ENCODE measurements at places on chromosomes 7 and 10.
A peak's percentile ranks its signal among the peaks of the same experiment; 100 is the strongest.

DNA sequence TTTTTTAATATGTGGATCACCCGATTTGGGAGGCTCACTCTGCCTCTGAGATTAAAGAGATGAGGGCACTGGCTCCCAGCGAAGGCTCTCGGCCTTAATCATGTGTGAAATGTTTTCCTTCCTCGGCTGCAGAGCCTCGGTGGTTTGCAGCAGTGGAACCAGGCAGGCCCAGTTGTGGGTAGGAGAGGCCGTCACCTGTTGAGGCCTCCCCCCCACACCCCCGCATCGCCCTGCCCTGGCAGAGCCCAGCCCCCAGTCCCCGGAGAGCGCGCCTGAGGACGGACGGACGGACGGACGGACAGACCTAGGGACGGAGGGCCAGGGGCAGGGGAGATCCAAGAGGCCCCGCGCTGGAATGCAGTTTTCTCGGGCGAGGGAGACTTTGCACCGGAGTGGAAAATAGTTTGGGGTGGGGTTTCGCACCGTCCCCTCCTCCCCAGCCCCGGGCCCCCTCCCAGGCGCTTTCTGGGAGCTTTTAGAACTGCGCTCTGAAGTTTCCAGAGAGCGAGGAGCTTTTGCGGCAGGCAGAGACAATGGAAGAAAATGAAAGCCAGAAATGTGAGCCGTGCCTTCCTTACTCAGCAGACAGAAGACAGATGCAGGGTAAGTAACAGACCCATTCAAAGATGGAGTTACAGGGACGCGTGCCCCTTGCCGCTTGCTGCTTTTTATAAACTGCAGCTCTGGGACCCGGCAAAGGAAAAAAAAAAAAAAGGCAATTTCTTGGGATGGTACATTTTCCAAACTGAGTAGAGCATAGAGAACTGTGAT lies at the start of gene KIAA1217:
KIAA1217 (plus strand) TSS at position 478 of the 771 bp plus-strand sequence; CDS start at position 534, 56 bp downstream.
- peak; percentile 59 for DNase-seq

DNA sequence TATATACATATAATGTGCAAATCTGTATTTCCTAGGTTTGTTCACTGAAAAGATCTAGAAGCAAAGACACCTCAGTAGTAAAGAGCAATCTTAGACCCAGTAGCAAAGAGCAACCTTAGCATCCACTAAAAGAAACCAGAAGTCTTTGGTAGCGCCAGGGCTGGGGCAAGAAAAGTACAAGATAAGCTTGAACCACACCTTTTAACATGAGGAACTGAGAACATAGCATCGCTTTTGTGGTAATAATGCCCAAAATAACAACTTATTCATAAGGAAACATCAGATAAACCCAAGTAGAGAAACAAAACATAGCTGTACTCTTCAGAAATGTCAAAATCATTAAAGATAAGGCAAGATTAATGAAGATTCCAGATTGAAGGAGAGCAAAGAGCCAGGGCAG lies 173.4 kb downstream of the IMMP2L start:
- no peak for DNase-seq

GRCh38 chr7:155998328-155998691 lies 186.0 kb upstream of the SHH start:
- no peak for DNase-seq

DNA sequence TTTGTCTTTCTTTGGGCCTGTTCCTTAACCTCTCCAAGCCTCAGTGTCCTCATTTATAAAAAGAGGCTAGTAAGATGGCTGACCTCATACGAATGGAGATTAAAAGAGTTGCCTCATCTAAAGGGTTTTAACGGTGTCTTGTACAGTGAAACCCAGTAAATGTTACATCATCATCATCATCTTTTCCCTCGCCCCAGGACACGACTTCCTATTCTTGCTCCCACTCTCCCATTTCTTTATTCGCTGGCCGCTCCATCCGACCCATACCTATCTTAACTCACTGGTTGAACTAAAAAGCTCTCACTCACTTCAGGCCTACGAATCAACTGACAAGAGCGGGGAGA lies 554 bp downstream of the FRA10AC1 start:
- no peak for DNase-seq

GRCh38 chr10:57338823-57339558 lies 928.7 kb downstream of the IPMK start:
- DNase-seq: no peak

DNA sequence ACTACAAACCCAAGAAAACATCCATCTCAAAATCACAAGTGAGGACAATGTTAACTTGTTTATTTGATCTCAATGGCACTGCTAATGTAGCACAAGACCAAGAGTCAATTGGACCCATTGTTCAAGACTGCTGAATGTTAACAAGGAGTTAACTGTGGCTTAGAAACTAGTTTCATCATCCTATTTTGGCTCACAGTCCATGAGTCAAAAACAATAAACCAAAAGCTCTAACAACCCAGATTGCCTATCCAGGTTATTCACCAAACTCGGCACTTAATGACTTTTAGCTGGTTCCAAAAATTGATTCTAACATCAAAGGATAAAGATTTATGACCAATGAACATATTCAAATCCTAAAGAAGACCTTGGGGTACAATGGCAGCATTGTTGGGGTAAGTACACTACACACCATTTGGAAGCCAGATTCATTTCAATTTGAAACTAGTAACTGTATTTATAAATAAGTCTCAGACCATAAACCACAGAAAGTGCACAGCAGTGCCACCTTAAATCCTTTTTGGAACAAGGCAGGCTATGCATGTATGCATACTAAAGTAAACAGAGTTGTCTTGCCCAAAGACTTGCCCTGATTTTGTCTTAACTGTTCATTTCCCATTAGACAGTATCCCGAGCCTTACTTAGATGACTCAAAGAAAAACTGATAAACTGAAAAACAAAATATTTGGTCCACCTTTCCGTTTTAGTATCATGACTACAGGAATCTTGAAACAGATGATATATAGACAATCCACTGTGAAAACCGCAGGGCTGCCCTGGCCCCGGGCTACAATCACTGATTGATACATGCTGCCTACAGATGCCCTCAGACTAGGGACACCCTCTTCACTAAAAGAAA lies 84.5 kb downstream of the SRPK2 start:
- DNase-seq: no peak

- DNase-seq: no peak
Measured at GRCh38 chr7:155166108-155166507, 96.0 kb downstream of the HTR5A start.

DNA sequence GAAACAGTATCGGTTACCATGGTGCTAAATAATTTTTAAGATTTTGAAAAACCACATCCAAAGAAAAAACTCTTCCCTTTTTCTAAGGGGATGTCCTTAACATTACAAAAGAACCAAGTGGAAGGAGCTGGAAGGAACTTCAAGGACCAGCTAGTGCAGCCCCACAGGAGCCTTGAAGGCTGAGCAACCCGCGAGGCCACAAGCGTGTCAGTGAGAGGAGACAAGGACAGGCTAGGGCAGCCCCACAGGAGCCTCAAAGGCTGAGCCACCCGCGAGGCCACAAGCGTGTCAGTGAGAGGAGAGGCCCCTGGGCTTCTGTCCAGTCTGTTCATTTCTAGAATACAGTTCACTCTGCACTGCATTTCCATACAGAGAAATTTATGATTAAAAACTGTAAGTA lies 80.1 kb upstream of the ATP6V0A4 start:
- no peak for DNase-seq

DNA sequence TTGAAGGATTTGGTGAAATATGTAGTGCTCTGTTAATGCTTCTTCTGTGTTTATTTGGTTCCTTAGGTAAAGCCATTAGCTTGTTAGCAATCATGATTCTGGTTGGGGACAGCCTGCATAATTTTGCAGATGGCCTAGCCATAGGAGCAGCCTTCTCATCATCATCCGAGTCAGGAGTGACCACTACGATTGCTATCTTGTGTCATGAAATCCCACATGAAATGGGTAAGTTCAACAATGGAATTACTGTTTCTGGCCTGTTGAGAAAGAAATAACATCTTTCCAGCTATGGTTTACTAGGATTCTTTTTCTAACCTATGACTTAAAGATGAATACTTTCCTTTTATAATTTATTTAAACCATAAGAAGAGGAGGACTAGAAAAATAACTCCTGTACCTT lies 48.9 kb downstream of the SLC39A12 start:
- DNase-seq: no peak

- no peak for DNase-seq
Measured at GRCh38 chr7:1136841-1137516, 23.0 kb downstream of the ZFAND2A start.

GRCh38 chr10:98396096-98397063 lies 18.6 kb downstream of the PYROXD2 start:
- no peak for DNase-seq

DNA sequence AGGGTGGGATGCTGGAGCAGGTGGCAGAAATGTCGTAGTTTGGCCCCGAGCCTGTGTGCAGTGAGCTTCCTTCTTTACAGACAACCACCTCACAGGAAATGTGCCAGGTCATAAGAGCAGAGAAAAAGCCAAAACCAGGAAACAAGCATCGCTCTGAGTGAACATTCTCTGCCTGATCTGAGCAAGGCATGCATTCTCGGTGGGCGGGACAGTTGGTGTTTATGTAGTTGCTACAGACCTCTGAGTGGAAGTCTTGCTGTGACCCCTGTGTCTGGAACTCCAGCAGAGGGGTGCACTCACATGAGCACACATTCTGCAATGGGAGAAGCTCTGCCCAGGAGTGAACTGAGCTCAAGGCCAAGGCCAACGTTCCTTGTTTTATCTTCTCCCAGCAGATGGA lies 230.1 kb downstream of the TCERG1L start:
- DNase-seq: no peak

DNA sequence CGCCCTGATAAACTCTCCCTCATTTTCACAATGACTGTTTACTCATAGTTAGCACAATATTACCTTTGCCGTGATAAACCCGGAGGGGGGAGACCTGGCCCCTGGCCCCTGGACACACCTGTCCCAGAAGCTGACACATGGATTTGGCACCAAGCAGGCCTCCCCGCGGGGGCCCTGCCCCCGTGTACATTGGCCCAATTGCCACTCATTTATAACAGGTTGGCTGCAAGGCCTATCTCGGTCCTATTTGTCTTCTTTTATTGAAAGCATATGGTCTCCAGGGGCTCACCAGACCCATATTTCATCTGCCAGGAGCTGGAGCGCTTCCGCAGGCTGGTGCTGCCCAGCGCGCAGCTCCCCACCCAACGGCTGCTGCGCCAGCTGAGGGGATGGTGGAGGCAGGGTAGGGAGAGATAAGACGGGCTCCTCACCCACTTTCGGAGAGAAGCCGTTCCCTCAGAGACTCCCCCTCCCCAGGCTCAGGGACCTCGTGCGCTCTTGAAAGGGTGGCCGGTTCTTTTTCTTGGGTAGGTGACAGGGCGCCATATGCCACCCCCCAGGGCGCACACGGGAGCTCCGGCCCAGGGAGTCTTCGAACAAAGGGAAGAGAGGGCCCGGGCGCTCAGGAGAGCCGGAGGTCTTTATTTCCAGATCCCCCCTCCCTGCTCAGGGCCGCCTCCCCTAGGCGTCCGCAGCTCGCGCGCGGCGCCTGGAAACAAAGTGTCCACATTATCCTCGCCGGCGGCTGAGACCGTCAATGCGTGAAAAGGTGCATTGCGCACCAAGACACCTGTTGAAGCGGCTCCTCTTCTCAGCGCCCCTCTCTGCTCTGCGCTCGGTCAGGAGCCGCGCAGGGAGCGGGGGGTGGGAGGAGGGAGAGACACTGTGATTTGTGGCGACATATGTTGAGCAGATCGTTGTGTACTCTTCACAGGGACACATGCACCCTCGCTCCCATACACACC lies 4.3 kb upstream of the NEUROG3 start:
- no peak for DNase-seq

- no peak for DNase-seq
Measured at GRCh38 chr10:115043719-115044118, 49.4 kb upstream of the ATRNL1 start.

DNA sequence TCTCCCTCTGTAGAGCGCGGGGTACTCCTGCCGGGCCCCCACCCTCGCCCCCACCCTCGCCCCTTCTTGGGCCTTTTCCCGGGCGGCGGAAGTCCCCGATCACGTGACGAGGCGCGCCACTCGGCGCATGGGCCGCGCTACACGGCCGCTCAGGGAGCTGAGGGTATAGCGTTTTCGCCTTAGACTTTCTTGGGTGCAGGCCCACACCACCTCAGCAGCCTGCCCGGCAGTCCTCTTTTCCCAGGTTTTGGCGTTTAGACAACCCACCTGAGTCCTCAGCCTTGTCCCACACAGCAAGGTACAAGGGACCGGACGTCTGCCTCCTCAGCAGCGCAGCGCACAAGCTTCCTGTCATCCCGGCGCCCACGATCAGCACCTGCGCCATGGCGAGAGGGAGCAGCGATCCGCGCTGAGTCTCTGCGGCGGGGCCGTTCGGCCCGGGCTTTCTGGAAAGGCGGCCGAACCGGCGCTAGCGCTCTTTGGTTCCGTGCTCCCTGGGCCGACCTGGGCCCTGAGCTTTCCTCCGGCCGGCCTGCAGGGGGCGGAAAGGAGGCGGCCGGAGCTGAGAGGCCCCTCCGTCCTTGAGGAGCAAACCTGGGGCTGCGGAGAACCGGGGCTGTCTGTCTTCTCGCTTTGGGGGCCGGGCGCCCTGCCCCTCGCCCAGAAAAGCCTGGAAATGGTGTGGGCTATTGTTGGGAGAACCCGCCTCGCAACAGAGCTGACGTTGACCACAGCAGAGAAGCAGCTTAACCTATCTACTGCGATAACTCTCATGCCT lies at the start of gene RNLS:
RNLS (minus strand) TSS at position 513 of the 778 bp plus-strand sequence.
- DNase-seq: peak; percentile 68

- peak; percentile 7 for DNase-seq
Measured at GRCh38 chr10:54614072-54614471, 187.0 kb downstream of the PCDH15 start.

- DNase-seq: no peak
Measured at GRCh38 chr7:8131694-8132605, 130.0 kb downstream of the ICA1 start.

GRCh38 chr7:17463511-17464085 lies 165.1 kb downstream of the AHR start:
- no peak for DNase-seq

- DNase-seq: no peak
Measured at GRCh38 chr7:132430041-132430855, 146.0 kb downstream of the PLXNA4 start.

GRCh38 chr7:73678862-73679261 lies 4.4 kb downstream of the DNAJC30 start:
- DNase-seq: no peak

GRCh38 chr10:53236941-53237340 lies 464.4 kb upstream of the MBL2 start:
- DNase-seq: no peak

GRCh38 chr7:115995701-115996100 lies 34.9 kb downstream of the TFEC start:
- DNase-seq: no peak

DNA sequence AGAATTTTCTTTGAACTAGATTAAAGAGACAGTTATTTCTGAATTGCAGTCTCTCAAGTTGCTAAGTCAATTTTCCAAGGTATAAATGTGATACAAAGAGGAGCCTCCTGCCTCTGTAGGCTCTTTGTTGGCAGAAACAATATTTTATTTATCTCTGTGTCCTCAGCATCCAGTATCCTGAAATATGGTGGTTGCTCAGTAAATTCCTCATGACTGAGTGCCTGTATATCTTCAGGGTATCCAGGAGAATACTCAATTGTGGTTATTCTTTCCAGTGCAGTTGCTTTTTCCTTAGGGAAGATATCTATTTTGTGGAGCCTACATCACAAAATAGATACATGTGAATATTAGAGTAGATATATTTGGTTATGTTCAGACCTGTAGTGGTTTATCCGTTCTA lies 144.8 kb upstream of the FERD3L start:
- no peak for DNase-seq
